ENCODE measurements at places on chromosomes 4 and X.

DNA sequence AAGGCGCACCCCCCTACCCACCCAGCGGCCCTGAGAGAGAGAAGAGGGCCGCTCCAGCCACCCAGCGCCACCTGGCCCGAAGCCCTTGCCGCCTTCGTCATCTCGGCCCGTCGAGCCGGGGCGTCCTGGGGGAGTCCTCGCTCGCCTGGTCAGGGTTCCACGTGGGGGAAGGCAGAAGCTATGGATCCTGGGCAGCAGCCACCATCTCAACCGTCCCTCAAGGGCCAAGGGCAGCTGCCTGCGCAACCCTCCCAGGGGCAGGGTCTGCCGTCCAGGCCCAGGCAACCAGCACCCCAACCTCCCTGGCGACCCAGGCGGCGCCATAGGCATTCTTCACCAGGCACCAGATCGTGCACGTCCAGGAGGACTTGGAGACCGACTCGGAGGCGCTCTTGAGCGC, 51.5 kb upstream of the IL13RA2 start:
- no peak for DNase-seq

DNA sequence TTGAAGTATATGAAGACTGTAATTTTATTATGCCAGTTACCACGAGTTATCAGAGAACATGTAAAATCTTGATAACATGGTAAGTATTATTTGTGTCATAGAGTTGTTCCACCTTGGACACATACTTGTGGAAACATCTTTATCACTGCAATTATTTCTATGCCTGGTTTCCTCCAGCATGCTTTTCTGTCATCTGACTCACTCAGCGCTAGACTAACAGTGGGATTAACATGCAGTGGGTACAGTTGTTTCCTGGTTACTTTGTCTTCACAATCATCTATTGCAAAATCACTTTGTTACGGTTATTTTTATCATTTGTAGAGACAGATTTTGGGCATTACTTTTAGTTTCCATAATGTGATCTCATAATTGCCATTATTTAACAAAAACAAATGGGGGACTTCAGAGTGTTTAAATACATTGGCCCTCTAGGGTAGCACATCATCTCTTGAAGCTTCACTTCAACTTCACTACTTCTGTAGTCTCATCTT, at the start of gene STATH:
STATH (plus strand) TSS at position 441 of the 491 bp plus-strand sequence. CDS start 2,472 bp downstream, outside the sequence.
- DNase-seq = no peak

- no peak for DNase-seq
Observed at GRCh38 chr4:169152098-169152497, 118.7 kb downstream of the SH3RF1 start.

- no peak for DNase-seq
Observed at GRCh38 chr4:177107288-177107921, 202.3 kb upstream of the NEIL3 start.

- no peak for DNase-seq
Observed at GRCh38 chr4:11908712-11909111, 480.0 kb upstream of the HS3ST1 start.

DNA sequence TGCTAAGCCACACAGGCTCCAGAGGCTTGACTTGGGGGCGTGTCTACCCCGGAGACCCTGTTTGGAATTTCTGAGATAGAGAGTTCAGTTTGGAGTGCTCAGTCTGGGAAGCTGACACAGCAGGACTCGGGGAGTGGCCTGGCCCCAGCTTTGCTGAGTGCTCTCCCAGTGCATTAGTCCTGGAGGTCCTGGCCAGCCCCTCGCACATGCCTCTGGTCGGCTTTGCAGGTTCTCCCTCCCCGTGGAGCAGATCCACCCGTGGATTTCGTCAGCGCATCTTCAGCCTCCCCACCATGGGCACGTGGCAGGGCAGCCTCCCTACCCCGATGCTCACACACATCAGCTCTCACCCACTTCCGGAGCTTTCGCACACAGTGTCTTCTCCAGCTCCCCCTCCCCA, 65.2 kb downstream of the PSAPL1 start:
- DNase-seq = no peak

DNA sequence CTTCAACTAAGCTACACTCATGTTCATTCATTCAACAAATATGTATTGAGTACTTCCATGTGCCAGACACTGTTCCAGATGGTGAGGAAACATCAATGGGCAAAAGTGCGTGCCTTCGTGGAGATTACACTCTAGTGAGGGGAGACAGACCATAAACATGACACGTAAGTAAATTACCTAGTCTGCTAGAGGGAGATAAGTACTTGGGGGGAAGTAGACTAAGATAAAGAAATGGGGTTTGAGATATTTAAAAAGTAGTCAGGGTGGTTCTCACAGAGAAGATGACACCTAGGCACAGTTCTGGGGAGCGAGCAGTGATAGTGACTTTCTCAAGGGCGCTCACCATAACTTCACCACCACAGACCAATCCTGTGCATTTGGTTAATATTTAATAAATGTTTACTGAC, 11.7 kb downstream of the JCHAIN start:
- no peak for DNase-seq

DNA sequence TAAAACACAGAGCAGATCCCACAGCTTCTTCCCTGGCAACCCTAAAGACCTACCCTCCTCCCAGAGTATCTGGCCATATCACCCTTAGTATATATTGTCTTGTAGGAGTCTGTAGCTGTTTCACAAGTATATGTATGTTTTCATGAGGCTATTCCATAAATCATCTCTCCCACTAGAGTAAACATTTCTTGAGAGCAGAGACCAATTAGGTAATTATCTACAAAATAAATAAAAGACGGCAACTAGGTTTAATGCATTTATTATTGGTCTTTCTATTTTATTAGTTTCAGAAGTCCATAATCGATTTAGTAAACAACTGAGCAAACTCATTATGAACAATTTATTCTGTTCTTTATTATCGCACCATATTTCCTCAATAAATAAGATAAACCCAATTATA, 7.0 kb downstream of the ACOT9 start:
- DNase-seq = no peak

Measured in GM13976 (cell line).